ENCODE measurements at places on chromosomes 5 and 9.

GRCh38 chr5:22998774-22999173 lies 145.6 kb upstream of the CDH12 start:
- DNase-seq = no peak

DNA sequence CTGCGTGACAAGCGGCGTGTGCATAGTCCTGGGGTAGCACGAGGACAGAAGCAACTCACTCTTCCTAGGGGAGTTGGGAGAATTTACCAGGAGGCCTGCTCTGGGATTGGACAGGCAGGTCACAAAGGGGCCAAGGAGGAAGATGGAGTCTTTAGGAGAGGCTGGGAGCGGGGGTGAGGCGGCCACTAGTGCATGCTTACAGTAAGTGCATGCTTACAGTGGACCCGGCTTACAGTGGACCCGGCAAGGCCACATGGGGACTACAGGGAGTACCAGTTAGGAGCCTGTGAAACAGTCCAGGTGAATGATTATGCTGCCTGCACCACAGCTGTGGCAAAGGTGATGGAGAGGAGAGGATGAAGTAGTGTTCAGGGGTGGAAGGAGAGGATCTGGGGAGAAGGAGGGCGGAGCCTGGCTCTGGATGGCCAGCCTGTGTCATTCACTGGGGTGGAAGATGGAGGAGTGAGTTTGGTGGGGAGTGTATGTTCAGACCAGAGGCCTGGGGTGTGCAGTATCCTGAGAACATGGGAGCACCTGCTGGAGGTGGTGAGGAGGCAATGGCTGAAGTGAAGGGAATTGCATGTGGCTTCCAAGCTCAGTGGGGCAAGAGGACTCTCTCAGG lies 78.7 kb downstream of the CRB2 start:
- no peak for DNase-seq

GRCh38 chr5:140165923-140166270 lies 9.1 kb upstream of the CYSTM1 start:
- DNase-seq = no peak

DNA sequence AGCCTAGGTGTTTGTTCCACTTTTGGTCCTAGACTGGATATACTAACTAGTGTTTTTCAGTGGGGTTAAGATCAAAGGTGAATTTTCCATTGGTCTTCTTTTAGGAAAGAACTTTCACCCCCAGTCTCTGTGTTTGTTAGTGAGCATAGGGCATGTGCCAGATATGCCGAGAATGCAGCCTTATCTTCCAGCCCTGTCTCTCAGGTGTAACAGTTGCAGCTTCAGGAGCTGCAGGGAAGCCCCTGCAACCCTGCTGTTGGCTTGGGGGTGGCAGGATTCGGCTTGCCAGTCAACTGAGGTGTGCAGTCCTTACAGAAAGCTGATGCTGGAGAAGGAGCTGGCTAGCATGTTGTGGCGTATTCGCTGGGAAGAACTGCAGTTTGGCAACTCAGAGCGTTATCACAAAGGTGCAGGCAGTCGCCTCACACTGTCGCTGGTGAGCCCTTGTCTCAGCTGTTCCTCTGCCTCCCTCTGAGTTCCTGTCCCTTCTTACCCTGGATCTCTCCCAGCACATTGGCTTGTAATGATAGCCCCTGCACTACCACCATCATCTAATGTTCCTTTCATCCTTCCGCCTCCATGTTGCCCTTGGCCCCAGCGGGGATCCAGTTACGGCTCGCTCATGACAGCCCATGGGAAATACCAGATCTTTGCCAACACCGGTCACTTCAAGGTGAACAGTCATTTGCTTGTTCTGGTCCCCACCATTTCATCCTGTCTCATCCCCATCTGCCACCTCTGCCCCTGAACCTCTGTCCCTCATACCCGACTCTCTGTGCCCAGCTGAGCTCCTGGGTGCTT lies 10.1 kb downstream of the NPR2 start:
- DNase-seq = no peak

DNA sequence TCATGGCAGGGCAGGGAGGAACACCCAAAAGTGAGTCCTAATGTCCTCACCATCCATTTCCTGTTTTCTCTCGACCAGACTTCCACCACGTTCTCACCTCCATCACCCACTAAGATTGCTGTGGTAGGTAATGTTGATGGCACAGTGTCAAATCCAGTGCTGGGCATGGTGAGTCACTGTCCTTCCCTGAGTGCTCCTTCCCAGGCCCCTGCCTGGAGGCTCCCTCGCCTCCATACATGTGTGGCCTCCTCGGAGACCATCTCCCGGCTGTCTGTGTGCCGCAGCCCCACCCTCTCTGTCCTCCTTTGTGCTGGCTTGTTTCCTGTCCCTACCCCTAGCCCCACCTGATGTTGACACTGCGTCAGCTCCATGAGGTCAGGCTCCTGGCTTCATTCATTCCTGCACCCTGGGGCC lies 177.5 kb downstream of the SYK start:
- no peak for DNase-seq

All from stimulated activated CD4-positive, alpha-beta T cell treated with anti-CD3 and anti-CD28 coated beads, Interleukin-4, amount 100 ng/mL, for 48 hours (primary cell).